Fibroblast of lung (primary cell): ENCODE measurements at places on chromosomes 3 and 15. TPM values are rescaled to one million over a fixed set of nuclear protein-coding genes. Genes with fewer than 3 reads are reported as not detected.

GRCh38 chr3:111863942-111864694, 5.1 kb downstream of the PHLDB2 start:
- H3K4me3 ChIP-seq: no peak overlapping the region
- peaks cover 2% of the 10 kb centered on the region for H3K4me1 ChIP-seq
- H3K27ac ChIP-seq: peak overlapping the region; percentile 29
- H3K27me3 ChIP-seq: no peaks in the 10 kb centered on the region

DNA sequence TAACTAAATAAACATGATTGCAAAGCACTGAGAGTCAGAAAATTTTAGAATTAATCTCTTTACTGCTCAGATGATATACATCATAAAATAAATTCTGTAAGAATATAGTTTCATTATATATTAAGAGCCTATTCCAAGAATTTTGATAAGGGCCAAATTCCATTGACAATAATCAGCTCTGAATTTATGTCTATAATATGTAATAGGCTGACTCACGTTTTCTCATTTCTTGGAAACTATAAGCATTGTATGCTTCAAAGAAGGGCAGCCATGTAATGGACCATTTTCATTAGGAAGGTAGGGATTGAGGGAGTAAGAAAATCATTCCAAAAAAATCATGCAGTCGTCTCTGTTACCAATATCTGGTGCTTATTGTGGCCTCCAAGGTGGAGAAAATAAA, 315.9 kb downstream of the ZIC4 start:
- peak; percentile 18 for DNase-seq
- no peaks in the 10 kb centered on the region for H3K4me1 ChIP-seq
- H3K27me3 ChIP-seq: no peaks in the 10 kb centered on the region

GRCh38 chr3:78761126-78761525, 1006.7 kb downstream of the ROBO1 start:
- DNase-seq: peak; percentile 48
- H3K4me1 ChIP-seq: no peaks in the 10 kb centered on the region
- H3K4me3 ChIP-seq: no peak overlapping the region
- no peaks in the 10 kb centered on the region for H3K36me3 ChIP-seq
- no peaks in the 10 kb centered on the region for H3K27me3 ChIP-seq

DNA sequence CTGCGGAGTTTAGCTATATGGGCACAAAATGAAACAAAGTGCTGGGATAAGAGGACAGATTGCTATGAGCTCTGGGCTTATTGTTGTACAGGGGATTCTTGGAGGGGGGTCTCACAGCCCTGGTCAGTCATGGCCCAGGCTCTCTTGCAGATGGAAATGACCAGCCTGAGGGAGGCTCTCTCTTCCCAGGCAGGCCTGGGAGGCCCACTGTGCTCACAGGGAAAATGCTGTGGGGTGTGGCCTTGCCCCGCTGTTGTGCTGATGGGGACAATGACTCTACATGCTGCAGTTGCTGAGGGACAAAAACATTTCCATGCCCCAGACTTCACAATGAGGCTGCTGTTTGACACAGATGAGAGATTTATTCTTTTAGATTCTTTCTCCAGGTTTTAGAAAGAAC, 202.2 kb downstream of the KLF13 start:
- no peaks in the 10 kb centered on the region for H3K27me3 ChIP-seq
- H3K4me3 ChIP-seq: no peak overlapping the region
- H3K27ac ChIP-seq: no peak overlapping the region

DNA sequence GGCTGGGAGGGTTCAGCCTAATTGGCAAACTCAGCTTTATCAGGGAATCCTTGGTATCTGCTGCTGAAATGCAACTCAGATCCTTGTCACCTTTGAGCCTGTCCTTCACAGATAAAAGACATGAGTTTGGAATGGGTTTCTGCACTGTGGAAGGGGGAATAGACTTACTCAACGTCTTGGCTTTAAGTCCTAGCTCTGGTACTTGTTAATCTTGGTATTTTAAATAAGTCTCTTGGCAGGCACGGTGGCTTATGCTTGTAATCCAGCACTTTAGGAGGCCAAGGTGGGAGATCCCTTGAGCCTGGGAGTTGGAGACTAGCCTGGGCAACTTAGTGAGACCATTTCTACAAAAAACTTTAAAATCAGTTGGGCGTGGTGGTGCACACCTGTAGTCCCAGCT, 55.1 kb upstream of the ATOSA start:
- DNase-seq: no peak
- no peaks in the 10 kb centered on the region for H3K4me1 ChIP-seq
- H3K36me3 ChIP-seq: no peaks in the 10 kb centered on the region
- H3K27me3 ChIP-seq: no peaks in the 10 kb centered on the region

- H3K27me3 ChIP-seq: no peaks in the 10 kb centered on the region
- H3K36me3 ChIP-seq: no peaks in the 10 kb centered on the region
- no peak overlapping the region for H3K27ac ChIP-seq
- DNase-seq: no peak
These were observed 46.3 kb downstream of the FMN1 start for GRCh38 chr15:33148129-33148751.

DNA sequence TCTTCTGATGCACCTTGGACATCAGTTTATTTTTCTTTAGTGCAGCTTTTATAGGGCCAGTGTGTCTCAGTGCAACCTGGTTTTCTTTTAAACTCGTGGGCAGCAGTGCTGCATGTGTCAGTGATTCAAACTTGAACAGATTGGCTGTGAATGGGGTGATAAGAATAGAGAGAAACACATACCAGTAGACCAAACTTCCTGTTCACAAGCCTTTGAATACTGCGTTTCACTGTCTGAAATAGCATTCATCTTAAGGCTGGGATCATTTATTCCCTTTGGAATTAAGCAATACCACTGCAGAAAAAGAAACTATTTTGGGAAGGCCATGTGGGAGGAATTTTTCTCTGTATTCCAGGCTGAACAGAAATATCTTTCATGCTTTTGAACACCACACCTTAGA, 51.7 kb downstream of the PHLDB2 start:
- H3K27ac ChIP-seq: no peak overlapping the region
- no peaks in the 10 kb centered on the region for H3K27me3 ChIP-seq
- no peak overlapping the region for H3K4me3 ChIP-seq
- DNase-seq: peak; percentile 72
- peaks cover 3% of the 10 kb centered on the region for H3K36me3 ChIP-seq
- H3K4me1 ChIP-seq: peaks cover 7% of the 10 kb centered on the region

DNA sequence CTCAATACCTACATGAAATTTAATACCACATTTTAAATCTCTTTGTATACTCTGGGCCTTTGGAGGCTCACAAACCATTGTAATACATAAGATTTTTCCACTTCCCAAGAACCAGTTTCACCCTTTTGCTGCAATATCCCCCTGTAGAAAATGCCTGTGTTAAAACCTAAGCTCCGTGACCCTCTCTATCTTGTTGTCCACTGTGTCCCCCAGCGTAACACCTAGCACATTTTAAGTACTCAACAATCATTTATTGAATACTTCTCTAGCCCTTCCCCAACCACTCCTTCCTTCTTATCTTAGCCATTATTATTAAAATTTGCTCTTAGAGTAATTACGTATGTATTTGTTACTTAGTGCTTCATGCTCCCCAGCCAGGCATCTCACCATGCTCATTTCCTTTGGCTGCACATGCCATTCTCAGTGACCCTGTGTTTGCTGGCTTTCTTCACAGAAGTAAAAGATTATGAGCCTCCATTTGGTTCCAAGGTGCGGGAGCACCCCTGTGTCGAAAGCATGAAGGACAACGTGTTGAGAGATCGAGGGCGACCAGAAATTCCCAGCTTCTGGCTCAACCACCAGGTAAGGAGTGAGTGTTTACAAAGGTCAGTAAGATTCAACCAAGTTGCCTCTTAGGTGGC, 81.6 kb downstream of the TGFBR2 start:
- H3K27me3 ChIP-seq: no peaks in the 10 kb centered on the region

DNA sequence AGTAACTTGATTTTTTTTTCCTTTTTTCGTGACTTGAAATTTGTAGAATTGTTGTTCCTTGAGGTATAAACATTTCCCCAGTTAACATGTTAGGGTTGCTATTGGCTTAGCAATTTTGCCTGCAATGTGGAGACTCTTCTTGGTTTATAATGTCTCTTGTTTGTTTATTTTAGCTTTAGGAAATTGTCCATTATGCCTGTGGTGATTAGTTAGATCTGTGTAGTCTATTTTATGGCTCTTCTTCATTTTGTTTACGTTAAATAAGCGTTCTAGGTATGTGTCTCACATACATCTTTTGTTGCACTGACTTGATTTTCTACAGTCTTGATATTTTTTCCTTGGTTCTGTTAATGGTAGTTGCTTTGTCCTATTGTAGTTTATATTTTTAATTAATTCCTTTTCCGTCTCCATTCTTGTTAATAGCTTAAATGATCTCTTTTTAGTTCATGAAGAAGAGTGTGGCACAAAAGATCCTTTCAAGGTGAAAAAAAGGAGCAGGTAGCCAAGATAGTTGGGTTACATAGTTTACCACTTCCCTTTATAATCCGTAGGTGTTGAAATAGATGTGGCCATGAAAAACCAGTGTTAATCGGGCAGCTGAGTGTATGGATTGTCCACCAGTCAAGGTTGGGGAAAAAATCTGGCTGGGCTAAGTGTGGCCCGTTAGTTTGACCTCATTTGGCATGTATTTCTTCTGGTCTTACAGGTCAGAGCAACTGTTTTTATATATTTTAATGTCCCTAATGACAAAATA, 12.1 kb downstream of the IQGAP1 start:
- H3K27ac ChIP-seq: peak overlapping the region; percentile 98
- H3K27me3 ChIP-seq: no peaks in the 10 kb centered on the region
- no peak for DNase-seq
- peaks cover 1% of the 10 kb centered on the region for H3K36me3 ChIP-seq
- peaks cover 25% of the 10 kb centered on the region for H3K4me1 ChIP-seq

- H3K4me3 ChIP-seq: no peak overlapping the region
- H3K27ac ChIP-seq: no peak overlapping the region
- DNase-seq: no peak
- no peaks in the 10 kb centered on the region for H3K36me3 ChIP-seq
- H3K27me3 ChIP-seq: no peaks in the 10 kb centered on the region
- no peaks in the 10 kb centered on the region for H3K4me1 ChIP-seq
These were observed 16.5 kb downstream of the KCTD6 start for GRCh38 chr3:58508437-58508836.

The GOLGA8G gene
- not detected in 2 replicates for total RNA-seq

The NANOGP8 gene
- not detected in 2 replicates for total RNA-seq

The MITF gene
- total RNA-seq: 22.3 and 34.3 TPM in 2 replicates

The ALPK3 gene
- 0.26 and 0.50 TPM in 2 replicates for total RNA-seq

The EXD1 gene
- 0.17 TPM in 1 of 2 replicates, not detected in the other for total RNA-seq

The SCN11A gene
- total RNA-seq: under 0.01 and 0.17 TPM in 2 replicates

The SMCO1 gene
- not detected in 2 replicates for total RNA-seq

The CLDN18 gene
- not detected in 2 replicates for total RNA-seq

The ZDHHC19 gene
- not detected in 2 replicates for total RNA-seq

The SLC28A2 gene
- not detected in 2 replicates for total RNA-seq

The BFSP2 gene
- total RNA-seq: not detected in 2 replicates
